ENCODE measurements at places on chromosomes 1 and 21. TPM values are rescaled to one million over a fixed set of nuclear protein-coding genes. Genes with fewer than 3 reads are reported as not detected.

DNA sequence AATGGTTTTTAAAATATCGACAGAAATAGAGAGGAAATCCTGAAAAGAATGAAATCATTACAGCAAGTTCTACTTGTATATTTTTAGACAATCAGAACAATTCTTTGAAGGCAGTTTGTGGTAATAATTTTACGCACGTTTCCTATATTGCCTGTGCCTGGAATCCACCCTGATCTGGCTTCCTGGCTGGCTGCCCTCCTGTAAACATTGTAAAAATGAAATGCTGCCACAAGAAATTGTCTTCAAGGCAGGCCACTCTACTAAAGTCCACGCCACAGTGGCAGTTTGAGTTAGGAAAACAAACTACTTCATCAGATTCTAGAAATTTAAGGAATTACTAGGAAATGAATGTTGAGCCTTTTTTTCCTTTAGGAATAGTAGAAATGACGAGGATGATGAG, 454.5 kb upstream of the NR5A2 start:
- DNase-seq, result peak; percentile 29

GRCh38 chr1:160410406-160411005, 10.1 kb downstream of the VANGL2 start:
- no peak for DNase-seq

DNA sequence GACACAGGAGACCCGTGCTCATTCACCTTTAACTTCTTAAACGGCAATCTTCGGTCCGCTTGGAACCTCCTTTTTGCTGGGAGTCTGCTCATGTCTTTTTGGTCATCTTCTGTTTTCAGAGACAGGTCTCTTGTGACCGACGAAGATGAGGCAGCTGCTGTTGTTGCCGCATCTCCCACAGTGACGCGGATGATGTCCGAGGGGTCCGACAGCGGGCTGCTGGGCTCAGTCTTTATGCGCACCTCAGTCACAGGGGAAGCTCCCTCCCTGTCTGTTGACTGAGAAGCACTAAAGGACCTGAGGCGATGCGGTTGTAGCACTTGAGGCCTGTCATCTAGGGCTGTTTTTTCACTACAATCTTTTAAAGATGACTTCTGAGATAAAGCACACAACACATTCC, 17.6 kb downstream of the ZBTB21 start:
- no peak for DNase-seq

- no peak for DNase-seq
These were observed 61.7 kb downstream of the ARID4B start for GRCh38 chr1:235266325-235266724.

DNA sequence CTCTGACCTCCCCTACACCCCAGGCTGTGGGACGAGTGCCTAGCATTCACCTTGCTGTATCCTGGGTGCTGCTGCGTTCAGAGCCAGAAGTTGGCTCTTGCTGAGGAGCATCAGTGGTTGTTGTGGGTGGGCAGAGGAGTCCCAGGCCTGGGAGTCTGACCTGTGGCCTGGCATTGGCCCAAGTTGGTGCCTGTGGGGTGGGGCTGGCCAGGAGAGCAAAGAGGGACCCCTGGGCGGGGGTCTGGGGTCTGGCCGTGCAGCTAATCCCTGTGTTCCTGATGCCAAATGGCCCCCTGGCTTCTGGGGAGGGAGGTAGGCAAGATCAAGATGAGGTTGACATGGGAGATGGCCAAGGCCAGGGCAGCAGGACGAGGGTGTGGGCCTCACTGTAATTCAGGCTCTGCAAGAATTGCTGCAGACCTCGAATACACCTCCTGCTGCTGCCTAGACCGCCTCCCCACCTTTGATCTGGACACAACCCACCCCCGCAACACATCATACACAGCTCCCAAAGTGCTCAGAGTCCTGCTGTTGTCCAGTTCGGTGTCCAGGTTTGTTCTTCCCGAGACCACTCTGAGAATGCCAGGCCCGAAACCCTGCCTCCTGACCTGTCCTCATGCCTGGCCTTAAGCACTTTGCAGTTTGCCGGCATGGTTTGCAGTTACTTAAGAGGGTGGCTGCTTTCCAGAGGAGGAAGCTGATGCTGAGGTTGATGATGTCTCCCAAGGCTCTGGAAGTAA, 28.7 kb downstream of the CDK18 start:
- no peak for DNase-seq

DNA sequence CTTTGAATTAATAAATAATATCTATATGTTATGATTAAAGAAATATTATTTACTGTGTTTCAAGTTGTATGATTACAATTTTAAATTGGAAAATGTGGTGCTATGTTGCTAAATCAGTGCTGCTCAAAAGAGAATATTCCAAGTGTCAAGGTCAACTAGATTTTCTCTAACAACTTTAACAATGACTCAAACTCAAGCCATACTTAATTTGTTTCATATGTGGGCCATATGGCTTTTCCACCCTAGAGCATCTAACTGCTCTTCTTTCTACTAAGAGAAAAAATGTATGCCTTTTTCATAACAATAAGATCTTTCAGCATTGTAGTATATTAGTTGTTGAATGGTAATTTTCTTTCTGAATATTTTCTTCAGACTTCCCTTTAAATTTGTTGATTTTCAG, 8.3 kb upstream of the SYT14 start:
- DNase-seq, result no peak

- no peak for DNase-seq
These were observed 39.1 kb upstream of the ECE1 start for GRCh38 chr1:21329209-21329844.

GRCh38 chr21:46054451-46054881, 43.4 kb upstream of the COL6A2 start:
- DNase-seq, result no peak

DNA sequence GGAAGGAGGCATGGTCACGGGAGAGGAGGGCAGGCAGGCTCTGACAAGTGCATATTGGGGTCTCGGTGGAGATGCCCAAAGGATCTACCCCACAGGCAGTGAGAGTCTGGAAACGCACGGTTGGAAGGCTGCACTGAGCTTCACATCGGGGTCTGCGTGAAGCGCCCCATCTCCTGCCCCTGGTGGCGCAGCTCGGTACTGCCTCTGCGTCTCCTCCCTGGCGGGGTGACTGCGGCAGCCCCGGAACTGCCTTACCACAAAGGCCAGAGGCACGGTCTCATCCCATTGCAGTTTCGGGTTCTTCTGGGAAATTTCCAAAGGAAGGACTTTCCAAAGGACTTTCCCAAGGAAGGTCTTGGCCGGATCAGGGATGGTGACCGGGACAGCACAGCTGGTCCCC, 69.2 kb upstream of the AJAP1 start:
- no peak for DNase-seq

- DNase-seq, result no peak
These were observed 78.2 kb downstream of the SKI start for GRCh38 chr1:2306151-2306978.

GRCh38 chr1:205970486-205970885, 27.2 kb upstream of the SLC26A9 start:
- DNase-seq, result no peak

DNA sequence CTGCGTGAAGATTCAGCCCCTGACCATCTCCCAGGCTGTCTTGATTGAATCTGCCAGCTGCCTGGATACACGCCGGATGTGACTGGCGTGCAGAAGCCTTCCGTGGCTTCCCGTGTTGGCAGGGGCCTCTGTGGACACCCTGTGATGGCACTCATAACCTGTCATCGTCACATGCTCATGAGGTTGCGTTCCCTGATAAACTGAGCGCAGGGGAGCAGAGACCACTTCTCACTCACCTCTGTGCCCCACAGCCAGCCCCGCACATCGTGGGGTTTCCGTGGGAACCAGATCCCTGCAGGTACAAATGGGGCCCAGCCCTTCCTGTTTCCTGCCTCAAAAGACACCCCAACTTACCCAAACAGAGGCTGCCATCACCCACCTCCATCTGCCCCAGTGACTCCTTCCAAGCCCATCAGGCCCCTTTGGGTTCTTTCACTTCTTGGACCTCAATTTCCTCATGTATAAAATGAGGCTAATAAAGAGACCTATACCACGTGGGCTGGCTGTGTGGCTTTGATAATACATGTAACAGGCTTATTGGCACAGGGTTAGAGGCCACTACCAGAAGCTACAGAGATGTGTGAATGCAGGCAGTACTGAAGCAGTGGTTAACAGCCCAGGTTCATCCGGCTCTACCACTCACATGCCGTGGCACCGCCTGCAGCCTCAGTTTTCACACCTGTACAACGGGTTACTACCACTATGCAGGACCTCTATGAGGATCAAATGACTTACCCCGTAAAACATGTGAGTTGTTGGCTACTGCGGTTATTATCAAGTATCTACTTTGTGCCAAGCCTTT, 23.6 kb downstream of the HTR6 start:
- DNase-seq, result no peak

The KANK4 gene
- 0.08 TPM for polyA plus RNA-seq

The TNFRSF8 gene
- 1.1 TPM for polyA plus RNA-seq

GRCh38 chr1:11485191-11485590, 6.2 kb downstream of the DISP3 start:
- no peak for DNase-seq

The FBXO42 gene
- polyA plus RNA-seq, result 11.0 TPM

DNA sequence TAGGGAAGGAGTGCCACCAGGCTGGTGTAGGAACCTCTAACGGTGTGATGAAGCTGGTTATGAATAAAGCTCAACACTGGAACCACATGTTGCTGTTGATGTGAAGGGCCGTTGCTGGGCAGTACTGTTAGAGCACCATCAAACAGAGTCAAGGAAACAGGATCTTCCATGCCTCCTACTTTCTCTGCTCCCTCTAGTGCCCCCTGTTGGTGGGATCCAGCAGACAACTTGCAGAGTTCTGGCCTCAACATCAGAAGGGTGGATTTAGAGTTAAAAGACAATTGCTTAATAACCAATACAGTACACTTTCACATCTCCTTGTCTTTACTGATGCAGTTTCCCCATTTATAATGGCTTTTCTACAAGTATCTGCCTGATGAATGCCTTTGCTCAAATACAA, 336.4 kb downstream of the NTNG1 start:
- DNase-seq, result no peak

The PRRC2C gene
- polyA plus RNA-seq, result 21.1 TPM

The KCNAB2 gene
- 17.1 TPM for polyA plus RNA-seq

The PLEKHA6 gene
- 5.2 TPM for polyA plus RNA-seq

DNA sequence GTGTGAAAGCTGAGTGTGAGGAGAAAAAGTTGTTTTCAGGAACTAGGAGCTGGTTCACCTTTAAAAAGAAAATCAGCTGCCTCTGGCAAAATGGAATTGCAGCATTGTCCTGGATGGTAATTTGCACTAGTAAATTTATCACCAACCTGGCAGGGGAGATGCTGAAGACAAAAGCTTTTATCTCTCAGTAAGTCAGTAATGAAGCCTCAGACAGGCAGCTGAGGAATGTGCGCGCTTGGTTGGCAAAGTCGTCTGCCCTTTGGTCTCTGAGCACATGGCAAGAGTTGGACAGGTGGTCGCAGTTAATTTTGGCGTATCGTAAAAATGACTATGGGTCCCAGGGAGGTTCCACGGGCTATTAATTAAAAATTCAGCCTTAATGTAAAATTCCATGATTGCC, 131.9 kb downstream of the BACH1 start:
- DNase-seq, result no peak

The TAS1R1 gene
- polyA plus RNA-seq, result not detected

Data from heart left ventricle (tissue), 16 donors.